ENCODE measurements at places on chromosomes 12 and 14. TPM values are rescaled to one million over a fixed set of nuclear protein-coding genes. Genes with fewer than 3 reads are reported as not detected.

Gene CIT
- not detected for polyA plus RNA-seq

DNA sequence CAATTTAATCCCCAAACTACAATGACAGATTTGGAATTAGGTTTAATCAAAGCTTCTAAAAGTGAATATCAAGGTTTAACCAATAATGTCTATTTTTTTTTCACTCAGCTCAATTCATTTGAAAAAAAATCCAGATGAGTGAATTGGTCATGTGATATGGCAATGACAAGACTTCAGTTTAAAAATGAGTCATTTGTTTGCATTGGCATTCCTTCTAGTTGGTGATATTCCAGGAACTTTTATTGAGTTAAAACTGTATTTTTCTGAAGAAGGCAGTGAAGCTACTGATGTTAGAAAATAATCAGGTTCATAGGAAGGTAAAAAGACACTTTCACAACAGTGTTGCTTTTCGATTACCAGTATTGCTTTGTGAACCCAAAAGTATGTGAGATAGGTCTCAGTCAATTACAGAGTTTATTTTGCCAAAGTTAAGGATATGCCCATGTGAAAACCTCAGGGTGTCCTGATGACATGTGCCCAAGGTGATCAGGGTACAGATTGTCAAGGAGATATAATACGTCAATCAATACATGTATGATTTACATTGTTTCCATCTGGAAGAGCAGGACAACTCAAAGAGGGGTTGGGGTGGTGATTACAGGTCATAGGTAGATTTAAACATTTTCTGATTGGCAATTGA lies 1214.9 kb downstream of the GALC start:
- DNase-seq, result no peak
- H3K27me3 ChIP-seq, result peaks cover 3% of the 10 kb centered on the region
- H3K4me1 ChIP-seq, result no peaks in the 10 kb centered on the region
- H3K4me3 ChIP-seq, result no peak overlapping the region

GRCh38 chr14:53011053-53011462 lies 60.2 kb upstream of the FERMT2 start:
- H3K36me3 ChIP-seq, result no peaks in the 10 kb centered on the region
- no peak overlapping the region for H3K27ac ChIP-seq
- DNase-seq, result no peak
- no peak overlapping the region for H3K4me3 ChIP-seq

Gene MYL6B
- 1.5 TPM for polyA plus RNA-seq

DNA sequence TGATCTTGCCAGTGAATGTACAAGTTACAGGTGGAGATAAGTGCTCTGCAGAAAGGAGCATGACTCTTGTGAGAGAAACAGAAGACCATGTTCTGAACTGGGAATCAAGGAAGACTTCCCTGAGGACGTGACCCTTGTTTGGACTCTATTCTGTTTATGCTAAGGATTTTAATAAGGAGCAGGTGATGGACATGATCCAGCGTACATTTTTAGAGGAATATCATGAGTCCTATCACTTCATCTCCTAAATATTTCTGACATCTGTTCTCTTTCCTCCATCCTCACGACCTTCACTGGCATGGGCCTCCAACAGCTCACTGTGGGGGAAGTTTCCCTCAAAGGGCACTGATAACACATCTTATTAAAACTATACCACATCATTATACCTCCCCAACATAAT lies 7.9 kb upstream of the SLC38A1 start:
- H3K27ac ChIP-seq, result no peak overlapping the region
- H3K27me3 ChIP-seq, result peaks cover 2% of the 10 kb centered on the region
- no peak for DNase-seq
- H3K4me3 ChIP-seq, result no peak overlapping the region

Gene IAPP
- not detected for polyA plus RNA-seq

All from immature natural killer cell (primary cell).